ENCODE measurements at places on chromosomes 6 and 20.

DNA sequence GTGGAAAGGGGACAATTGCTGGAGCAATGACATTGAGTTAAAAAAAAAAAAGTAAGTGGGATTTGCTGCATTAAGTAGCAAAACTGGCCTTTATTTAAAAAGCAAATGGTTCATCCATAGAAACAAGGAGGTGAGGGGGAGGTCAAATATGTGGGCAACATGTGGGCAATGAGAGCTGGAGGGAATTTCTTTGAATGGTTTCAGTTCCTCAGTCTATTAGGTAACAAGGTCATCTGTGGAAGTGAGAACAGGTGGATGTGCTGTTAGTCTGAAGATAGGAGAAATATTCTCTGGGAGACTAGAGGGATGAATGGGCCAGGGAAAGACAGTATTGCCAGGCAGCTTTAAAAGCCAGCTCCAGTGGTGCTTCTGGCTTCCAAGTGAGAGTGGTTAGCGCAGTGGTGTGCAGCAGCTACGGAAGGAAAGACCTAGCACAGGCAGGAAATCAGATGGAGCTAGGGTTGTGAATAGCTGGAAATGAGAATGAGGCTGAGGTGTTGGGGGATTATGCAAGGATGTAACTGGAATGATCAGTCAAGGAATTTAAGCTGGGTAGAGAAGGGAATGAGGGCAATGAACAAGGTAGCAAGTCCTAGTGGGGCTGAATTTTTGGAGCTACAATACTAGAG lies 727.6 kb downstream of the PTPRT start:
- no peak for DNase-seq

- no peak for DNase-seq
These were observed 30.6 kb upstream of the PIM1 start for GRCh38 chr6:37139230-37139962.

DNA sequence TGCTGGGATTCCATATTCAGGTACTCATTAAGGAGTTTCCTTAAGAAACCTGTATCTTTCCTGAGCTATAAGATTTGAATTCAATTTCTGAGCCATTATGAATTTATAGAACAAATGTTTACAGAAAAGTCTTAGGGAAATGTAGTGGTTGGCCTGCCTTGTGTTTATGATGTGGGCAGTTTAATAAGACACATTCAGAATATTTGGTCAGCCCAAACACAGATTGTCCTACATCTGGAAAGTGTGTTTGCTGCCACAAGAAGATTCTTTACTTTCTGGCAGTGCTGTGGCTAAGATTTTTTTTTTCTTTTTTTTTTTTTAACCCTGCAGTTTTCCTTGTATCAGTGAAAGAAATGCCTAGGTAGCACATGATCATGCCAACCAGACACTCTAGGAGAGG lies 15.2 kb downstream of the TBX18 start:
- no peak for DNase-seq

DNA sequence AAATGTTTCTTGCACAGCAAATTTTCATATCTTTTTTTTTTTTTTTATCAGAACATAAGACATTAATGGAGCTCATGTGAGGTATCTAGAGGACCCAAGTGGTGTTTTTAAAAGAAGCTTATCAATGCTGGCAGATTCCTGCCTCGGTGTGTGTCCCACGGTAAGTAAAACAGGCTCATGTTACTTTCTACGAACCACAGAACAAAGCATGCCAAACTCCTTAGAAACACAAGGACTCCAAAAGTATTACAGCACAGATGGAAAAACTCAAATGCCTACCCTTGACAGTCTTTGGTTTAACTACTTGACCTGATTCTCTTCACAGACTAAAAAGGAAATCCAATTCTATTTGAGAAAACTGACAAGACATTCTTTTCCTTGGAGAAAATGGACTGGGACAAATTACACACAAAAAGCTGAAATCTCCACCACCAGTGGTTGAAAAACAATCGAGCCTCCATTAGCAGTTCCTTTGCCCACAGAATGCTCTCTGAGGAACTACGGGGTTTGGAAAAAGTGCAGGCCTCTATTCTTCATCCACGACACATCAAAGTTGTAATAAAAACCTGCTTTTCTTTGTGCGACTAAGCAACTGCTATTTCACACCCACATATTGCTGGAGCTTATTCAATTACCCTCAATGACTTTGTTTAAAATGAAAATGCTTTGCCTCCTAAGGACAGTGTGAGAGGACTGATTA lies 5.4 kb downstream of the METTL24 start:
- no peak for DNase-seq

GRCh38 chr6:14622085-14622484 lies 504.5 kb downstream of the CD83 start:
- DNase-seq = no peak

- DNase-seq = no peak
These were observed 53.5 kb upstream of the BMP6 start for GRCh38 chr6:7672066-7673062.

GRCh38 chr6:130622142-130622541 lies 205.1 kb upstream of the SMLR1 start:
- DNase-seq = no peak

DNA sequence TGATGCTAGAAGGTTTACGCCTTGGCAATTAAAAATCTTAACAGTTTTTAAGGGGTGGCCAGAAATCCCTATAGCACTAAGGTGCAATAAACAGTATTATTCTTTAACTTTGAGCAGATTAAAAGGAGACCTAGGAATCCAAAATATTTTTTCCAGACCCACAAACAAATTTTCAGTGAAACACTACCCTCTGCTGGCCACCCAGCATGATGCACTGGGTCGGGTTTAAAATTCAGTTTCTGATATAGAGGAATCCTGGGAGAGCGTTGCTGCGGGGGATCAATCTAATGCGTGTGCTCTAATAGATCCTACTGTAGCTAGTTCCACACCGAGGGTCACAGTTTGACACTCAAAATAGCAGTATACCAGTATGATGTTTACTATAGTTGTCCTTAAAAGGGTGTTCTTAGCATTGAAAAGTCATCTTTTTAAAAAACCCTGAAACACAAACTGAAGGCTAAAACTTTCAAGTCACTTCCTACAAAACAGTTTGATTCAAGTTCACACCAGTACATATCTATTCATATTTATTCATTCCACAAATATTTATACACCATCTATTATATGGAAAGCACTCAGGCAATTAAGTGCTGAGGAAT lies 10.2 kb downstream of the UBE3D start:
- no peak for DNase-seq

- DNase-seq = no peak
These were observed 1.4 kb downstream of the SRC start for GRCh38 chr20:37347347-37347823.

- DNase-seq = no peak
These were observed 176.9 kb downstream of the DTNBP1 start for GRCh38 chr6:15485936-15486335.

GRCh38 chr6:81475646-81476045 lies 276.8 kb downstream of the TENT5A start:
- no peak for DNase-seq

DNA sequence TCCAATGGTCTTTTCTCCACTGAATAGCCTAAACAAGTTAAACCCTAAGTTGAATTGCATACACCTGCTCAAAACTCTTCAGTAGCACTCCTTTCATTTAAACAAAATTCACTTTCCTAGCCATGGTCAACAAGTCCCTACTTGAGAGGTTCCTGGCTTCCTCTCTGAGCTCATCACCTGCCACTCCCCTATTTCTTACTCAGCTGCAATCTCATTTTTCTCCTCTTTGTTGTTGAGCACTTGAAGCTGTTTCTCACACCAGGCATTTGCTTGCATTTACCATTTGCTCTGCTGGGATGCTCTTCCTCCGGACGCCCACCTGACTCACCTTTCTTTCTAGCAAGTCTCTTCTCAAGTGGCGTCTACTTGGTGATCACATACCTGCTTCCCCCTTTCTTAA lies 38.5 kb downstream of the EDN1 start:
- no peak for DNase-seq

DNA sequence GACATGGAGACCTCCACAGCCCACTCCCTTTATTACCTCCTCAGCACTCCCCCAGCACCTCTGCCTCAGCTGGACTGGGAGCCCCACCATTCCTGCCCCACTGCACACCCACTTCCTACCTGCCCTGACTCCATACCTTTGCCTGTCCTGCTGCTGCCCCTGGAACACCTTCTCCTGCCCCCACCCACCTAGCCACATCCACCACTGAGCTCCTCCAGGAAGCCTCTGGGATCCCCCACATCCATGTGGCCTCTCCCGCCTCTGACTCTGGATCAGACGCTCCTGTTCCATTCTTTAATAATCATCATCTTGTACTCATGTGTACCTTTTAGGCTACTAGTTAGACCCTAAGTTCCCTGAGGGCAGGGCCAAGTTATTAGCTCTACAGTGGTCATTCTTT lies 2.2 kb upstream of the SDCBP2 start:
- no peak for DNase-seq

GRCh38 chr6:15266423-15266996 lies 20.6 kb downstream of the JARID2 start:
- no peak for DNase-seq

DNA sequence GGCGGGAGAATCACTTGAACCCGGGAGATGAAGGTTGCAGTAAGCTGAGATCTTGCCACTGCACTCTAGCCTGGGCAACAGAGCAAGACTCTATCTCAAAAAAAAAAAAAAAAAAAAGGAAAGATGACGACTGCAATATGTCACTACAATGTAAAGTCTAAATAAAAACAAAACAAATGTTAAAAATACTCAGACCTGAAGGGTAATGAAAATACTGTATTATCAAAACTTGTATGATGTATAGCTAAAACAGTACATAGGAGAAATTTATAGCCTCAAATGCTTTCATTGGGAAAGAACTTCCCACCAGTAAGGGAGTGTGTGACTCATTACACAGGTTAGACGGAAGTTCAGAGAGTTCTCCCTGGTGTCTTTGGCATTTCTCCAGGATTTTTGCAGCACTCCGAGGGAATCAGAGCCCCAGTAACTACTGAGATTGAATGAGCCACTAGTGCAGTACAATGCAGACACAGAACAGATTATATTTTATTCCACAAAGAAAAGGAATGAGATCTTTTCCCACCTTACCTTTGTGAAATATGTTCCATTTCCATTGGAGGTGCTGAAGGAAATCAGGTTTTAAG lies 12.5 kb upstream of the RALGAPB start:
- DNase-seq = no peak

DNA sequence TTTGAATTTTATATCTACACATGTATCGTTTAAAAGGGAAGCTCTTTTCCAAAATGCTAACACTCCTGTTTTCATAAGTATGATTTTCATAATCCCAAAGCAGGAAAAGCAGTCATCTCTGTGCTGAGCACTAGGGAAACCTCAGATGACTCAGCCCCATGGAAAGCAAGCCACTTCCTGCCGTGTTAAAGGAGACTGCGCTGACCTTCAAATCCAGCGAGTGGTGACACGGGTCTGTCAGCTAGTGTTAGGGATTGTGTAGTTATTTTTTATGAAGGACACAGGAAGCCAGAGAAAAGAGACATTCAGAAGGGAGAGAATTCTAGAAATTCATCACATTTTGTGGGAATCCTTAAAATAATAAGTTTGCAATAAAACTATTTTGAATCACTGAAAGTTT lies 57.0 kb upstream of the CD93 start:
- no peak for DNase-seq

DNA sequence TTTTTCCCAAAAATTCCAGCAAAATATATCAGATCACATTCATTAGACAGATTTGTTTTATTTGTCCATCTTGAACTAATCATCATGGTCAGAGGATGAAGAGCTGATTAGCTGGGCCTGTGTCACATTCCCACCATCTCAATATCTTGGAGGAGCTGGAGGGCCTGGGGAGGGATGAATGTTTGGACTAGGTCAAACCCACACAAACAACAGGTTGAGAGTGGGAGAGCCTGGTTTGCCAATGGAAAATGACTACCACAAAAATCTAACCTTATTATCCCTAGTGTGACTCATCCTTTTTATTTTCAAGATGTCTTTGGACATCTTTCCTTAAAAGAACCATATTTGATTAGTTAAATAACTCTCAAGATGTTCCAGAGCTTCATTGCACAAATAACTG lies 242.4 kb downstream of the OGFRL1 start:
- no peak for DNase-seq

GRCh38 chr6:33372526-33373123 lies 19.0 kb upstream of the KIFC1 start:
- DNase-seq = no peak

- DNase-seq = no peak
These were observed 17.5 kb downstream of the MMP24 start for GRCh38 chr20:35243986-35244385.

DNA sequence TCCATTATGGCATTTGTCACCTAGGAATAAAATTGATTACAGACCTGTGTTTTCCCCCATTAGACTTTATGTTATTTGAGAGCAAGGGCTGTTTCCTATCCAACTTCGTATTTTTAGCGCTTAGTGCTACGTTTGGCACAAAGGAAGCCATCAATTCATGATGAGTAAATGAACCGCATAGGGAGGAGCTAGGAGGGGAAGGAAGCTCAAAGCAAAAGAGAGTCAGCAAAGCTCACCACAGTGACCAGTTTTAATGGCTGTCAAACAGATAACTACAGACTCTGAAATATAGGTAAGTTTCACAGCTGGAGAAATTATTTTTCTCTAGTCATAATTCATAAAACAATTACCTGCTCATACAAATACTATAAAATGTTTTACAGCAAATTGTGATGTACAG lies 6.9 kb upstream of the SAMD3 start:
- no peak for DNase-seq

DNA sequence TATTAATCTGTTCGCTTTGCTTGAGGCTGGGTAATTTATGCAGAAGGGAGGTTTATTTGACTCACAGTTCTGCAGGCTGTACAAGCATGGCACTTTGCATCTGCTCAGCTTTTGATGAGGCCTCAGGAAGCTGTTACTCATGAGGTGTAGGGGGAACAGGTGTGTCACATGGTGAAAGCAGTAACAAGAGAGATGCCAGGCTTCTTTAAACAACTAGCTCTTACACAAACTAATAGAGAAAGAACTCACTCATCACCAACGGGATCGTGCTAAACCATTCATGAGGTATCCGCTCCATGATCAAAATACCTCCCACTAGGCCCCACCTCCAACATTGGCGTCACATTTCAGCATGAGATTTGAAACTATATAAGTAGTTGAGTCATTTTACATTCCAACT lies 34.4 kb upstream of the GCLC start:
- no peak for DNase-seq

DNA sequence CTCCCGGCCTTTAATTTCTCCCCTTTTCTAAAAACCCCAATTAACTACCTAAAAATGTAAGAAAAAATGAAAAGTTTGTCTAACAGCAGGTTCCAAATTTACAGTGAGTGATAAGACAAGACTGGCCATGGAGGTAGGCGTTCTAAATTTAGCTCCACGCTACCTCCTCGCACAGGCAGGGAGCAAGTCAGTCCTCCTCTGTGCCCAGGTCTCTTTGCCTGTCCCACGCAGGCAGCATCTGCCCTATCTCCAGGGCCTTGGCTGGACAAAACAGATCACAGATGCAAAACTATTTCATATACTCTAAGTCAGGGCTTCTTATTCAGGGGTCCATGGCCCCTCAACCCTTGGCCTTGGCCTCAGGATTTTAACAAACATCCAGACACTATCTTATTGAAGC lies 98.0 kb upstream of the JARID2 start:
- DNase-seq = no peak
